ENCODE measurements at places on chromosomes 13 and 19.

GRCh38 chr13:112999414-113000177 lies 30.6 kb downstream of the MCF2L start:
- H3K4me1 ChIP-seq = peaks cover 11% of the 10 kb centered on the region
- H3K27me3 ChIP-seq = peaks cover 88% of the 10 kb centered on the region
- DNase-seq = no peak
- H3K27ac ChIP-seq = no peak overlapping the region
- no peaks in the 10 kb centered on the region for H3K36me3 ChIP-seq

DNA sequence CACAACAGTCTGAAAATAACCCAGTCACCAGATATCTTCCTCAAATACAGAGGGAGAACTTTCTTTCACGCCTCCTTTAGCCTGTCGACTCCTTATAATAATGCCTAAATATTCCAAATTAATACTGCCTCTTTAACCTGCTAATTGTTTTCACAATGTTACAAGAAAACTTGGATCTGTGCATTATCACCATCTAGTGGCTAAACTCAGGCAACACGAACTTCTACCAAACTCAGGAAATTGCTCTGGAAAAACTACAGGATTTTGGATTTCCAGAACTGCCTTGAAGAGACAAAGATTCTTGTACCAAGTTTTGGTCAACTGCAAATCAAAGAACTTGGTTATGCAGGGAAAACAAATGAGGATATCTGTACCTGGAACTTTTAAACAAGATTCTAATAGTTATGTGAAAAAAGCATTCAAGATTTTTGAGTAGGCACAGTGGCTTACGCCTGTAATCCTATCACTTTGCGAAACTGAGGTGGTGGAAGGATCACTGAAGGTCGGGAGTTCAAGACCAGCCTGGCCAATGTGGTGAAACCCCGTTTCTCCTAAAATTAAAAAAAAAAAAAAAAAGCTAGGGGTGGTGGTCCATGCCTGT lies 10.8 kb downstream of the CLN5 start:
- H3K36me3 ChIP-seq = peaks cover 56% of the 10 kb centered on the region
- H3K27me3 ChIP-seq = no peaks in the 10 kb centered on the region
- no peak for DNase-seq
- no peak overlapping the region for H3K4me3 ChIP-seq

DNA sequence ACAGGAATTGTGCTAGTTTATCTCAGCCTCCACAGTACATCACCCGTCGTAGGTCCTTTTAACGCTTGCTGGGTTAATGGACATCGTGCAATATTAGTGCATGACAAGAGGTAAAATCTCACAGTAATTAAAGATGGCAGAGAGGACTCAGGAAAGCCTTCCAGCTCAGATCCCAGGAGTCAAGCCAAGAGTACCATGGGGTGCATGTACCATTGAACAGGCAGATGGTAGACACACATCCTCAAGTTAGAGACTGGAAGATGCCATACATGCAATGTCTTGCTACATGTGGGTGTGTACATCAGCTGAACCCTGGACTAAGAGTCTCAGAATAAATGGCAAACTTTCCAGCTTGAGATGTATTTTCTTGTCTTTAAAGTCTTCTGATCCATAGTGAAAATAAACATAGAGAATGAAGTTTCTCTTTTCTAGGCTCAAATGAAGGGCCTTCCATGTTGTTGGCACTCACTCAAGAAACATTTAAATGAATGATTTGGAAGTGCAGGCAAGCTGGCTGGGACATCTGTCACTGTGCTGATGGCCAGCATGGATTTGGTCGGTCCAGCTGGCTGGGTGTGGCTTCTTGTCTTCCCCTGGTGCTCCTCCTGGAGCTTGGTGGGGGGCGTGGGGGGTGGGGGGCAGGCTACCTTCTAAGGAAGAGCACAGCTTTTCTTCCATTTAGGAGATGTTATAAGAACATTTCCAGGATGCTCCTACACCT lies 290.9 kb upstream of the MAB21L1 start:
- H3K36me3 ChIP-seq = no peaks in the 10 kb centered on the region
- H3K27ac ChIP-seq = no peak overlapping the region
- no peak for DNase-seq
- H3K27me3 ChIP-seq = no peaks in the 10 kb centered on the region
- H3K4me3 ChIP-seq = no peak overlapping the region

GRCh38 chr13:73778242-73778864 lies 355.9 kb downstream of the KLF12 start:
- H3K4me3 ChIP-seq = no peak overlapping the region
- H3K4me1 ChIP-seq = no peaks in the 10 kb centered on the region
- no peaks in the 10 kb centered on the region for H3K36me3 ChIP-seq
- no peak for DNase-seq
- no peaks in the 10 kb centered on the region for H3K27me3 ChIP-seq

DNA sequence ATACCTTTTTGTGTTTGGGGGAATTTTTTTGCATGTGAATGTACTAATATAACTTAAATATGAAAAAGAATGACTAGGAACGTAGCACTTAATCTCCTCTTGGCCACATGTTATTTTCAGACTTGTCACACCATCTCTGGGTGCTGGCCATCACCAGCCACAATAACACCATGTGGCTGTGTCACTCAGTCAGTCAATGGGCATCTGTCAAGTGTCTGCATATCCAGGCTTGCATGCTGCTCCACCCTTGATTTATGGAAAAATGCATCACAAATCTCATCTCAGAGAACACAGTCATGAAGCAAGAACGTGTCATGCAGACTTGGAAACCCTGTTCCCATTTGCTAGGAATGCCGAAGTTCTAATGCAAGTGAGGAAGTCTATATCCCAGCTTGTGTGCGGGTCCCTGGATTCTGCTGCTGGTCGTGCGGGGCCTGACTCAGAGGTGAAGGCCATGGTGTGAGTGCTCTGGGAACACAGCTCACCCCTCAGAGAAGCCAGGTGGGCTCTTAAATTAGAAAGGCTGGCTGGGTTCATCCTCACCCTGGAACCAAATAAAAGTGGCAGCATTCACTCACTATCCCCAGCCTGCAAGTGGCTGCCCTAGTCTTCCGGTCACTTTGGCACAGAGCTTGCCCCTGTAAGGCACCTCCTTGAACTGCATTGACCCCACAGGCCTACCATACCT lies 53.6 kb upstream of the ARHGEF7 start:
- H3K36me3 ChIP-seq = no peaks in the 10 kb centered on the region
- no peak for DNase-seq
- no peaks in the 10 kb centered on the region for H3K4me1 ChIP-seq
- no peak overlapping the region for H3K4me3 ChIP-seq
- no peaks in the 10 kb centered on the region for H3K27me3 ChIP-seq
- H3K27ac ChIP-seq = no peak overlapping the region

- no peak overlapping the region for H3K4me3 ChIP-seq
- no peak for DNase-seq
- H3K27me3 ChIP-seq = no peaks in the 10 kb centered on the region
- H3K27ac ChIP-seq = no peak overlapping the region
Measured at GRCh38 chr19:56423985-56424353, 19.8 kb downstream of the ZNF583 start.

DNA sequence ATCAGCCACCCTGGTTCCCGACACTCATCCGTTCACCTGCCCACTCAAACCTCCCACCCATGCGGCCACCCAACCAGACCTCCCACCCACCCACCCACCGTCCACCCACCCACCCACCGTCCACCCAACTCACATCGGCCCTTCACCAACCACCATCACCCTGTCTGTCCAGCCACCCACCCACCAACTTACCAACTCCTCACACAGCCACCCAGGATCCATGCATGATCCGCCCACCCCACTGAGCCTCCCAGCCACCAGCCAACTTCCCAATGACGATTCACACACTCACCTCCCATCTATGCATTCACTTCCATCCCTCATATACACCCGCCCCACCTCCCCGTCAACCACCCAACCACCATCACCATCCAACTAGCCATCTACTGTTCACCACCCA lies 4.3 kb downstream of the JOSD2 start:
- no peak for DNase-seq
- H3K36me3 ChIP-seq = no peaks in the 10 kb centered on the region
- H3K4me1 ChIP-seq = peaks cover 12% of the 10 kb centered on the region
- H3K27ac ChIP-seq = no peak overlapping the region
- H3K27me3 ChIP-seq = no peaks in the 10 kb centered on the region

GRCh38 chr13:45011198-45011597 lies 21.9 kb downstream of the GPALPP1 start:
- DNase-seq = no peak
- H3K27ac ChIP-seq = no peak overlapping the region
- H3K36me3 ChIP-seq = peaks cover 66% of the 10 kb centered on the region
- no peaks in the 10 kb centered on the region for H3K27me3 ChIP-seq
- H3K4me3 ChIP-seq = no peak overlapping the region
- no peaks in the 10 kb centered on the region for H3K4me1 ChIP-seq

DNA sequence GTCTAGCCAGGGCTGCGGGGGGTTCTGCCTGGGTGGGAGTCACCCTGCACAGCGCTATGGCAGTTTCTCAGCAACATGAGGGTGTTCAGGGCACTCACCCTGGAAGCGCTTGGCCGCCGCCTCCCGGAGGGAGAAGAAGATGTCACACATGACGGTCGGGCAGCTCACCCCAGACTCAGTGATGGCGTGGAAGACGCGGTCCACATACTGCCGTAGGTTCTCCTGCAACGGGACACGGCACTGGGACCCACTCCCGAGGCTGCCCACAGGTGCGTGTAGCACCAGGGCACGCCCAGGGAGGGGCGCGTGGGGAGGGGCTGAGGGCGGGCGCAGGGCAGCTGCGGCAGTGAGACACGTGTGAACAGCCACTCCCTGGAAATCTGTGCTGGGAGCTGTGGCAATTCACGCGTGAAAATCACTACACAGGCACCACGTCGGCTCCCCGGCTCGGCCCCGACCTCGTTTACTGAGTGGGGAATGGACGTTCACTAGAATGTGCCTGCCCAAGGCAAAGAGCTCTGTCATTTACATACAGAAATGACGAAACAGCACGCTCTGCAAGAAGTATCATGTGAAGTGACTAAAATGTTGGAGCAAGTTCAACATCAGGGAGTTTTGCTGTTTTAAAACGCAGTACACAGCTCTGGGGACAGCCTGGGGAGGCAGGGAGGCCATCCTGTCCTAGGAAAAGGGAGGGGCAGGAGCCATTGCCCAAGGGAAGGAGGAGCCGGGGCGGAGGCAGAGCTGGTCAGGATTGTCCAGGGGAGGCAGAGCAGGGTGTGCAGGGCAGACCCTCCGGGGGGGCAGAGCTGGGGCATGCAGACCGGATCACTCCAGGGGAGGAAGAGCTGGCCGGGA lies 41.5 kb upstream of the C13orf46 start:
- no peaks in the 10 kb centered on the region for H3K27me3 ChIP-seq
- no peaks in the 10 kb centered on the region for H3K4me1 ChIP-seq
- H3K4me3 ChIP-seq = no peak overlapping the region
- no peak for DNase-seq
- H3K36me3 ChIP-seq = peaks cover 84% of the 10 kb centered on the region

DNA sequence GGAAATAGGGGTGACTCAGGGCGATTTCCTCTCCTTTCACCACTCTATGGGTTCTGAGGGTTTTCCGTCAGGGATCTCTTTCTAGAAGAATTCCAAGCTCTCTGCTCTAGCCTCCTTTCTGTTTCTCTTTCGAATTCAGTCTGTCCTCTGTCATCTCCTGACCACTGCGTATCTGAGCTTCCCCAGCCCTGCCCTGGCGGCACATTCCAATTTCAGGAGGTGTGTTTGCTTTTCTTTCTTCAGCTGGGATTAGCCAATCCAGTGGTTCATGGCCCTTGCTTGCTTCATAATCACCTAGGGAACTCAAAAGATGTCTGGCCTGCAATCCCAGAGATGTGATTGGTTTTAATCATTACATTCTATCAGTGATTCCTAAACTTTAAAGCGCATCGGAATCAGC lies 9.4 kb downstream of the IFNL2 start:
- no peaks in the 10 kb centered on the region for H3K36me3 ChIP-seq
- H3K4me1 ChIP-seq = no peaks in the 10 kb centered on the region
- no peak overlapping the region for H3K4me3 ChIP-seq
- DNase-seq = peak; percentile 7
- H3K27me3 ChIP-seq = peaks cover 11% of the 10 kb centered on the region

GRCh38 chr13:59340151-59340550 lies 823.6 kb downstream of the DIAPH3 start:
- no peak for DNase-seq
- H3K4me3 ChIP-seq = no peak overlapping the region
- no peak overlapping the region for H3K27ac ChIP-seq
- H3K36me3 ChIP-seq = no peaks in the 10 kb centered on the region

- peaks cover 5% of the 10 kb centered on the region for H3K27me3 ChIP-seq
- no peak overlapping the region for H3K4me3 ChIP-seq
- H3K4me1 ChIP-seq = no peaks in the 10 kb centered on the region
- no peak overlapping the region for H3K27ac ChIP-seq
- no peaks in the 10 kb centered on the region for H3K36me3 ChIP-seq
- DNase-seq = no peak
Measured at GRCh38 chr13:45575830-45576180, 39.7 kb downstream of the ERICH6B start.

- no peak overlapping the region for H3K27ac ChIP-seq
- DNase-seq = no peak
- H3K4me3 ChIP-seq = no peak overlapping the region
- H3K27me3 ChIP-seq = no peaks in the 10 kb centered on the region
Measured at GRCh38 chr13:73090823-73091187, 32.0 kb downstream of the KLF5 start.

- H3K27me3 ChIP-seq = no peaks in the 10 kb centered on the region
- no peaks in the 10 kb centered on the region for H3K4me1 ChIP-seq
- H3K4me3 ChIP-seq = no peak overlapping the region
- H3K27ac ChIP-seq = no peak overlapping the region
- H3K36me3 ChIP-seq = peaks cover 11% of the 10 kb centered on the region
- DNase-seq = peak; percentile 29
Measured at GRCh38 chr19:55702131-55702627, 27.2 kb downstream of the EPN1 start.

DNA sequence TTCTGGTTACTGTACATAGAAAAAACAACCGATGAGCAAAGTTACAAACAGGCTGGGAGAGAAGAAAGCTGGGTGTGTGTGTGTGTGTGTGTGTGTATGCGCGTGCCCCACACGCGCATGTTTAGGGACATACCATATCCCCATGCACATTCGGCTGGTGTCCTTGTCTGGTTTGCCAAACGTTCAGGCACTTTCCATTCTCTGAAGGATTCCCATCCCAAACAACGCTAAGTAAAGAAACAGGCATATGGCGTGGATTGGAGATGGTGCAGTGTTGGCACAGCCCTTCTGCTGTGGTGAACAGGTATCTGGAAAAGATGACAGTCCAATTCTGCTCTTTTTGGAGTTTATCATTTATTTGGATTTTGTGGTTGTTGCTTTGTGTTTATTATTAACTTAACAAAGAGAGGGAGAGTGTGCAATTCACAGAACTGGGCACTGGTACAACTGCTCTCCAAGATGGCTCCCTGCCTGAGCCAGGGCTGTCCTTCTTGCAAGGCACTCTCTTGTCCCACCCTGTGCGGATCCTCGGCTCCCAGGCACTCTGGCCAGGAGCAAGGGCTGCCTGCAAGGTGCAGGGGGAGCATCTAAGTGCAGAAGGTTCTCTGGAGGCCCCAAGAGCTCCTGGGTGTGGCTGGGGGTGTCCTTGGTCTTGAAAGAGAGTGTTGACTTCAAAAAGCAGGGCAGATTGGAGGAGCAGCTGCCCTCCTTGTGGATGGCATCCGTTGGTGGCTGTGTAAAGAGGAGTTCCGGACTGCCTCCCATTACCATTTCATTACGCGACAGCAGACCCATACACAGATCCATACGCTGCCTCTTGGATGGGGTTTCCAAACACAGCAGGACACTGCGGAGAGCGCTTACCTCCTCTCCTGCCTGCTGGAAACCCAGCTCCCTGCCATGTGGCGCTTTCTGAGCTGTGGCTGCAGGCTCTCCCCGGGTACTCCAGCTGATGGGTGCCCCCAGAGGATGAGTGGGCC lies 263.1 kb downstream of the ZNF536 start:
- no peak overlapping the region for H3K4me3 ChIP-seq
- DNase-seq = no peak
- no peaks in the 10 kb centered on the region for H3K4me1 ChIP-seq
- H3K27ac ChIP-seq = no peak overlapping the region
- H3K27me3 ChIP-seq = no peaks in the 10 kb centered on the region

All from tibial artery (tissue), 4 donors.